ENCODE measurements at places on chromosomes 16 and 17. TPM values are rescaled to one million over a fixed set of nuclear protein-coding genes. Genes with fewer than 3 reads are reported as not detected.

- DNase-seq = no peak
Measured at GRCh38 chr16:10877472-10877946, 507 bp downstream of the CIITA start.

DNA sequence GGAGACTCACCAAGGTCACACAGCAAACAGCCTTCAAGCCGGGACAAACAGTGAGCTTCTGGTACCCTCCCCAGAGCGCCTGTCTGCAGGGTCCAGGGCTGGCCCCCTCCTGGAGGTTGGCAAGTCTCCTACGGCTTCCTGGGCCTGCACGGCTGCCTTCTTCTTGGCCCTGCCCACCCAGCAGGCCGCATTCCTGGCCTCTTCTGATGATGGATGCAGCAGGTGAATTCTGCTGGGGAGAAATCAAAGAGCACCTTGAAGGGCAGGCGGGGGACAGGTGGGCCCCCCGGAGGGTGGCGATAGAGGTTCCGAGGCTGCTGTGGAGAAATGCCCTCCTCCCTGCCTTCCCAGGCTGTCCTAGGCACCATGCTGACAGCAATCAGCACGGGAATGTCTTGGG is 3.8 kb upstream of the NOS2 start:
- no peak for DNase-seq

DNA sequence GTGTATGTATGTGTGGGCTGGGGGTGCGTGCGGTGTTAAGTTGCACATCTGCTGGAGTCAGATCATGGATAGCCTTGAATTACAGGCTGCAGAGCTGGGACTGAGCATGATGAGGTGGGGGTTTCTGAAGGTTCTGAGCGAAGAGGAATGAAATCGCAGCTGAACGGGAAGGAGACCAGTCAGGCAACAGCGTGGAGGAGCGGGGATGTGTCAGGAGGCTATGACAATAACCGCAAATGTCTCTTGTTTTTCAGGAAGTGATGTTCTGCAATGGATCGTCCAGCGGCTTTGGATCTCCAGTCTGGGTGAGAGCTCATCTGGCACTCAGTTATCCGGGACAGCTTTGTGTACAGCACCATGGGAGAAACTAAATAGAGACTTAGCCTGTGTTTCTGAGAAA is 20.9 kb downstream of the RGS9 start:
- no peak for DNase-seq

DNA sequence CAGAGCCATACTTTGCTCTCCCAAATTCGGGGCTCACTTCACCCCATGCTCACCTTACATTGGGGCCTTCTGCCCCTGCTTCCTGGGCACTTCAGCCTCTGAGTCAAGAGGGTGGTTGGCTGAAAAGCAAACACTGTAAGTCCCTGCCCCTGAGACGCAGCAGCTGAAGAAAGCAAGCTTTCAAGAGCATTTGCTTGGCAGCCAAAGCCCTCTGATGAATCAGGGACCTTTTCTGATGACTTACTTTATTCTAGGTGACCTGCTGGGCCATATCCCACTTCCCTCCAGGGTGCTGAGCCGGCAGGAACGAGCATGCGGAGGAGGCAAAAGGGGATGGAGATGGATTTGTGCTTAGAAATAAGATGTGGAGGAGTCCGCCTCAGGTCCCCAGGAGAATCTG is 147.0 kb upstream of the TNRC6C start:
- no peak for DNase-seq

The CX3CL1 gene
- 2.6 TPM for total RNA-seq

DNA sequence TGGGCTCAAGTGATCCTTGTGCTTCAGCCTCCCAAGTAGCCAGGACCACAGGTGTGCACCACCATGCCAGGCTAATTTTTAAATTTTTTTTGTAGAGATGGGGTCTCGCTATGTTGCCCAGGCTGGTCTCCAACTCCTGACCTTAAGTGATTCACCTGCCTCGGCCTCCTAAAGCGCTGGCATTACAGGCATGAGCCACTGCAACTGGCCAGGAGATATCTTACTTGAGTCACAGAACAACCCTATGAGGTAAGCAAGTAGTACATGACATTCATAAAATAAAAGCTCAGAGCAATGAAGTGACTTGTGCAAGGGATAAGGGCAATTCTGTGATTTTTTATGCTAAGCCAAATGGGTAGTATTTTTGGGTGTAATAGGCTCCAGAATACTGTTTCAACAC is 57.3 kb downstream of the CDC27 start:
- DNase-seq = no peak

DNA sequence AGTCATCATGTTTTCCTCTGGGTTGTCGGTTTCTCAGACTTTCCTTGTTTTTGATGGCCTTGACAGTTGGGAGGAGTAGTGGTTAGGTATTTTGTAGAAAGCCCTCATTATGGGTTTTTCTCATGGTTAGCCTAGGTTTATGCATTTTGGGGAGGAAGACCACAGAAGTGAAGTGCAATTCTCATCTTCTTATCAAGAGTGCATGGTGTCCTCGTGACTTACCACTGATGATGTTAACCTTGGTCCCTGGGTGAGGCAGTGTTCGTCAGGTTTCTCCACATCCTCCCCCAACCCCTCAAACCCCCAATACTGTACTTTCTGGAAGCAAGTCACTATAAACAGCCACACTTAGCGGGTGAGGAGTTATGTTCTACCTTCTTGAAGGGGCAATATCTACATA is 42.3 kb downstream of the BPTF start:
- no peak for DNase-seq

The MPP3 gene
- total RNA-seq = 7.7 TPM

GRCh38 chr16:17213974-17214373 is 256.8 kb downstream of the XYLT1 start:
- DNase-seq = no peak

The FZD2 gene
- total RNA-seq = 5.7 TPM

The RAB34 gene
- total RNA-seq = 47.0 TPM

- peak; percentile 64 for DNase-seq
Measured at GRCh38 chr16:49932946-49933345, 77.0 kb upstream of the ZNF423 start.
